ENCODE measurements at places on chromosomes 11 and 22.

DNA sequence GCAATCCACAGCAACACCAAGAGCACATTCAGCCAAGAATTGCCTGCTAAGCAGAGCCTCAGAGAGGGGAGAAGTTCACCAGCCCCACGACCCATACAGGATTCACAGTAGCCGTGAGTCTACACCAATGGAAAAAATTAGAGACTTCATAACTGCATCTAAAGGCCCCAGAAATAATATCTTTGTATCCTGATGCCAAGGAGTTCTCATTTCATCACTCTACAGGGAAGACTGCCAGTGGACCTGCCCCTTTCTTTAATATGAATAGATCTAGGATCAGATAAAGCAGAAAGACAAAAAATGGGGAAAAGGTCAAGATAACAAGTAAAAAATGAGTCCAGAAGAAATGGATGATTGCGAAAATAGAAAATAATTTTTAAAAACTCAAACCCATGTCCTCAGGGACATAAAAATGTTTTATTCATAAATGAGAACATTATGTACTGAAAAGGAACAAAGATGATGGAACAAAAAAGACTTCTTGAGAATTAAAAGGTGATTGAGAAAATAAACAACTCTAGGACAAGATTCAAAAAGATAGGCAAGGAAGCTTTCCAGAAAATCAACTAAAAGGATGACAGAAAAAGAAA is 9.5 kb downstream of the APOL3 start:
- no peak for DNase-seq

- no peak for DNase-seq
These were observed 92.9 kb upstream of the USP47 start for GRCh38 chr11:11748706-11749365.

GRCh38 chr11:66814678-66815077 is 28.6 kb upstream of the RCE1 start:
- no peak for DNase-seq

- no peak for DNase-seq
These were observed 2.1 kb downstream of the TNNI2 start for GRCh38 chr11:1840780-1841480.

- DNase-seq = no peak
These were observed 8.2 kb downstream of the OMP start for GRCh38 chr11:77110836-77111235.

- no peak for DNase-seq
These were observed 17.3 kb downstream of the RTN4RL2 start for GRCh38 chr11:57477507-57478189.

DNA sequence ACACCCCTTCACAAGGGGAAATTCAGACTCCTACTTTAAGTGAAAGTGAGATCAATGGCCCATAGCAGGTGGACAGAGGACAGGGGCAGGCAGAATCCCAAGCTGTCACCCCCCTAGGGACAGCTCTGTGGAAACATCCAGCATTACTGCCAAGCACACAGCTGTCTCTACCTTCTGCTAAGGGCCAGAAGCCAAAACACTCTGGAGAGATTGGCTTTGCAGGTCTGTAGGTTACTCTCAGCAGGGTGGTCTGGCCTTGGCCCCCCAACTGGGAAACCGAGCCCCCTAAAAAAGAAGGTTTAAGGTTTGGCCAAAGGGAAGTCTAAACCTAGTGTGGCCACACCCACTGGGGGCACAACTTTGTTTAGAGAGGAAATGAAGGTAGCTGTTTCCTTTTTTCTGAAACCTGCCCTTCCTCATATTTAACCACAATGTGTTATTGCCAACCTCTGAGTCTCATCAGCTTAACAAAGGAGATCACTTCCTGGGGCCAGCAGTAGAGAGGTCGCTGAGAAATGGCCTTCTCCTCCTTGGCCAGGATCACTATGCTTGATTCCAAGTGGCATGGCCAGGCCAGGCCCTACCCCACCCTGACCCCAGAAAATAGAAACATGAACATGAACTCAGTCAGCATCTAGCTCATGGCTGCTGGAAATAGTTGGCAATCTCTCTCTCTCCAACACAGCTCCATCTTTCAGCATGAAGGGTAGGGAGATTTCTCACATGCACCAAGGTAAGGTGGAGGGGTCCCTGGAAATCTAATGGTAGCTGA is 25.9 kb upstream of the SCARF2 start:
- no peak for DNase-seq

DNA sequence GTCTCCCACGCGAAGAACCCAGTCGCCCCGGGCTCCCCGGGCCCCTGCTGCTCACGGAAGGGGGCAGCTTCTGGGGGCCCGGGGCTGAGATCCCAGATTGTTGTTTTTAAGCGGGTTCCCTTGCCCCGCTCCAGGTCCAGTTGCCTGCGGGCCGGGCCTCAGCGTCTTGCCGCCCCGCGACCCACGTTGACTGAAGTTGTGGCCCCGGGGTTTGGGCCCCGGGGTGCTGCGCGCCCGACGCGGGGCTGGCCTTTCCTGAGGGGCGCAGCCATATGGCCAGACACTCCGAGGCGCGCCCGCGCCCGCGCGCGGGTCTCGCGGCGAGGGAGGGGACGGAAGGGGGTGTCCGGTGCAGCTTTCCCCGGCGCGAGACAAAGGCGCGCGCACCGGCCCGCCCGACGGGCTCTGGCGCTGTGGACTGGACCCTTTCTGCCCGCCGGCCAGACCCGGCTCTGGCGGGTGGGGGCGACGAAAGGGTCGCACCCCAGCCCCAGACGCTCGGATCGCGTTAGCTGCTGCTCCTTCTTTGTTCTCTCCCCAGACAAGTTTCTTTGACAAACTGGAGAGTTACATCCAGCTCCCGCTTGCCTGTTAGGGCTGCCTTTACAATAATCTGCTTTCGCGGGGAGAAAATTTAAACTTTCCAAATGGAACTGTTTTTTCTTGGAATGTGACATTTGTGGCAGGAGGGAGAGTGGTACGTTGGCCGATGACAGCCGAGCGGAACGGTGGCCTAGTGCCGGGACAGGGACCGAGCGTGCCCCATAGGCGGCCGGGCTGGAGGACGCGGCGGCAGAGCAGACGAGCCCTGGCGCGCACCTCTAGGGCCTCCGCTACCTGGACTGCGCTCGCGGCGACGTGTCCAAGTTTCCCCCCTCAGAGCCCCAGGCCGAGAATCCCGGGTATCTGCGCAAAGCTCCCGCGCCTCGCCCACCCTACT is 716 bp downstream of the AMOTL1 start:
- DNase-seq = no peak

- DNase-seq = no peak
These were observed 843.0 kb downstream of the METTL15 start for GRCh38 chr11:28951191-28951590.

- DNase-seq = no peak
These were observed 203.8 kb downstream of the CASP12 start for GRCh38 chr11:104694259-104695064.

GRCh38 chr22:37337204-37337943 is 55.1 kb downstream of the CYTH4 start:
- no peak for DNase-seq

DNA sequence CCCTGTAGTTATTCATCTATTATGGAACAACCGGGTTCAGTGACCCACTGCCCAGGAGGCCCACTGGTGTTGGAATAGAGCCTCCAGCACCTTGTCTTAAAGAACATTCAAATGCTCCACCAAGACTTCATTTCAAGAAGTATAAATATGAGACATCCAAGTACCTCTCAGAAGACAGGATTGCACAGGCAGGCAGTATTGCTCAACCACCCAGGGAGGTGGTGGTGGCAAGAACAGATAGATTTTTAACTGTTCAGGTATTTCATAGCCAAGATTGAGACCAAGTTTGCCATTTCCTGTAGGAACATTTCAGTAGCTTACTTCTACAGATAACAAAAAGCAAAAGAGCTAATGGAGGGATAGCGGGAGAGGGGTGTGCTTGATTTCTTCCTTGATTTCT is 78.7 kb downstream of the COMMD9 start:
- no peak for DNase-seq

DNA sequence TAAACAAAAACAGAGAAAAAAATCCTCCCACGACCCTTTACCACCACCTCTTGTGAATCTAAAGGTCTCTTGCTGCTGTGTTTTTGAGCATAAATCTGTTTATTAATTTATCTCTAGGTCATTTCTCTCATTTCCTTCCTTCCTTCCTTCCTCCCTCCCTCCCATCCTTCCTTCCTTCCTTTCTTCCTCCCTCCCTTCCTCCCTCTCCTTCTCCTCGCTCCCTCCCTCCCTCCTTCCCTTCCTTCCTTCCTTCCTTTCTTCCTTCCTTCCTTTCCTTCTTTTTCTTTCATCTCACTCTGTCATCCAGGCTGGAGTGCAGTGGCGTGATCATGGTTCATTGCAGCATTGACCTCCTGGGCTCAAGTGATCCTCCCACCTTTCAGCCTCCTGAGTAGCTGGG is 13.5 kb upstream of the APOBEC3A start:
- no peak for DNase-seq

- no peak for DNase-seq
These were observed 107.7 kb upstream of the PARVA start for GRCh38 chr11:12269446-12270214.

- DNase-seq = no peak
These were observed 981.0 kb downstream of the DLG2 start for GRCh38 chr11:84645988-84646694.

DNA sequence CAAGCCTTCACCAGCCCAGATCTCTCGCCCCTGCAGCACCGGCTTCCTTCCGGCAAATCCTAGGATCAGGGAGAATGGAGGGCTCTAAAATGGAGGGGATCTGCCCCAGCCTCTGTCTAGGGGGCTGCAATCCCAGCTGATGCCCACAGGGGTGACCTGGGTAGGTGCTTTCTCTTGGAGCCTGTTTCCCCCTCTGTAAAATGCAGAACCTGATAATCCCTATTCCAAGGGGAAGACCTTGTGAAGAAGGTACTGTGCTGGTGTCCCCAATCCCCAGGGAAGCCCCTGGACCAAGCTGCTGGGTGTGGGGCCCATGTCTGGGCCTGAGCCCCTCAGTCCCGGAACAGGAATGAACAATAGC is 2.8 kb downstream of the EMID1 start:
- no peak for DNase-seq

DNA sequence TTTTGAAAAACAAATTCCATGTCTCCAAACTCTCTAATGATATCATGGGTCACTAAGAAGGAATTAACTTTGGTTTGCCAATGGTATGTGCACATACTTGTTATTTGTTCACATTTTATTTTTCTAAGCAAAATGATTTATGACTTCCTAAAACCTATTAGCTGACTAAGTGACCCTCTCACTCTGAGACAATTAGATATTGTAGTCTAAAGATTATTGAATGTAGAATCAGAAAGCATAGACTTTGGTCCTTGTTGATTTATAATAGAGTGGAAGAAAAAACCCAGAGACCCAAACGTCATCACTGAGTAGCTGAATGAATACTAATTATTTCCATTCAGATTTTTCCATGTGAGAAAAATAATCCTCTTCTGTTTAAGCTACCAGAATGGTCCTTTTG is 243.5 kb upstream of the ANO3 start:
- DNase-seq = no peak

Data from stimulated activated CD8-positive, alpha-beta memory T cell treated with anti-CD3 and anti-CD28 coated beads, Interleukin-15, amount 100 ng/mL, for 48 hours (primary cell).